ENCODE measurements at places on chromosomes 6 and 20. TPM values are rescaled to one million over a fixed set of nuclear protein-coding genes. Genes with fewer than 3 reads are reported as not detected.

The UBR2 gene
- 42.3 TPM for total RNA-seq

DNA sequence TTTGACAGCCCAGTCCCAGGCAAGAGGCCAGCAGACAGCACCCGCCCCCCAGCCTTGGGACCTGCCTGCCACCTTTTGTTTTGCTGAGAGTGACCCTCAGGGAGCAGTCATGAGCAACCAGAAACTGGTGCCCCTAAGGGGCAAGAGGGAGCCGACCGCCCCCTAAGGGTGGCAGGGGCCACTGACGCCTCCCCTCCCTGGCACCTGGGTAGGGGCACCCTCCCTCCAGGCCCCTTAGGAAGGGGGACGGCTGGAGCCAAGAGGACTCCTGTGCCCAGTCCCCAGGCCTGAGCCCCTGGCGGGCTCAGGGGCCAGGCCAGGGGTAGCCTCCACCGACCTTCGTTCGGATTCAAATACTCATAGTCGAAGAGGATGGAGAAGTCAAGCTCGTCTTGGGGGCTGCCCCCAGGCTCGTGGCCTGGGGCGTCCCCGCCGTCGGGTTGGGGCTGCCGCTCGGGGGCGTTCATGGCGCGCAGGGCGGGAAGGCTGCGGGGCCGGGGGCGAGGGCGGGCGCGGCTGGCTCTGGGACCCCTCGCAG is 417 bp downstream of the NFATC2 start:
- peak overlapping the region; percentile 65 for H3K4me3 ChIP-seq
- peaks cover 7% of the 10 kb centered on the region for H3K4me1 ChIP-seq
- peak; percentile 56 for DNase-seq
- H3K27me3 ChIP-seq: no peaks in the 10 kb centered on the region
- peak overlapping the region; percentile 74 for H3K27ac ChIP-seq

DNA sequence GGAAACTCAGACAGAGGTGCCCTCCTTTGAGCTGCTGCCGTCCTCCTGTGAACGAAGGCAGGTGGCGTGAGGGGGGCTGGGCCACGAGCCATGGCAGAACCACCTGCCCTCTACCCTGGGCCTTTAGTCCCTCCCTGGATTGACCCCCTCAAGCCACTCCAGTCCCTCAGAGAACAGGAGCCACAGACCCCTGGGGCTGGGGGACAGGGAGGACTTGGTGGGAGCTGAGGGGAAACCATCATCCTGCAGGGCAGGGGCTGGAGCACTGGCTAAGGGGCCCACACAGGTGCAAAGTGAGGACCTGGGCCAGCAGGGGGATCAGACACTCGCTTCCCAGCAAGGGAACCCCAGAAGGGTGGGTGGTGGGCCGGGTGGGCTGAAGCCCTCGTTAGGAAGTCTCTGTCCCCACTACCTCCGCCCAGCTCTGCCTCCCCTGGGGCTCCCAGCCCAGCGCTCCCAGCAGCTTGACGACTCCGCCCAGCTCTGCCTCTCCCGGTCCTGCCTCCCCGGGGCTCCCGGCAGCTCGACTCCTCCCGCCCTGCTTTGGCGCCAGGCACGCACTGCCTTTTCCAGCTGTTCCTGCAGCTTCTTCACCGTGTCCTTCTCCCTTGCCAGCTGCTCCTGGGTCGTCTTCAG is 44.4 kb downstream of the DSTN start:
- H3K4me3 ChIP-seq: no peak overlapping the region
- no peaks in the 10 kb centered on the region for H3K27me3 ChIP-seq
- peak overlapping the region; percentile 50 for H3K27ac ChIP-seq
- peaks cover 6% of the 10 kb centered on the region for H3K36me3 ChIP-seq
- DNase-seq: peak; percentile 84

- H3K36me3 ChIP-seq: no peaks in the 10 kb centered on the region
- no peaks in the 10 kb centered on the region for H3K27me3 ChIP-seq
- H3K27ac ChIP-seq: no peak overlapping the region
- H3K4me1 ChIP-seq: no peaks in the 10 kb centered on the region
- H3K4me3 ChIP-seq: no peak overlapping the region
These were observed 94.7 kb upstream of the LOC128125822 start for GRCh38 chr6:63477422-63478040.

DNA sequence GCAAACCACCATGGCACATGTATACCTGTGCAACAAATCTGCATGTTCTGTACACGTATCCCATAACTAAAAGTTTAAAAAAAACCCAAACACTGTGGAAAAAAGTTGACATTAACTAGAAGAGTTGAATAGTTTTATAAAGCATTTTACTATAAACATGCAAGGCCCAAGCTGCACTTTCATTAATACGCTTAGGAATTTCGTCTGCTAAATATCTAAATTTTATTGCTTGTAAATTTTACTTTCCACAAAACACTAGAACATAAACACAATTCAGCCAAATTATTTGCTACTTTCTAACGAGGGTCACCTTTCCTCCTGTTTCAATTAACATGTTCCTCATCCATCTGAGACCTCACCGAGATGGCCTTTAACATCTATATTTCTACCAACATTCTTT is 74.4 kb upstream of the MAN1A1 start:
- no peak overlapping the region for H3K27ac ChIP-seq
- H3K4me1 ChIP-seq: no peaks in the 10 kb centered on the region
- H3K27me3 ChIP-seq: no peaks in the 10 kb centered on the region
- no peaks in the 10 kb centered on the region for H3K36me3 ChIP-seq
- no peak for DNase-seq

- H3K4me1 ChIP-seq: no peaks in the 10 kb centered on the region
- DNase-seq: peak; percentile 39
- no peaks in the 10 kb centered on the region for H3K36me3 ChIP-seq
- no peak overlapping the region for H3K27ac ChIP-seq
- H3K27me3 ChIP-seq: no peaks in the 10 kb centered on the region
These were observed 56.3 kb upstream of the TULP1 start for GRCh38 chr6:35569011-35569461.
